ENCODE measurements at places on chromosomes 2 and 18.
A peak's percentile ranks its signal among the peaks of the same experiment; 100 is the strongest.

- no peak for DNase-seq
Measured at GRCh38 chr2:200345975-200346374, 39.5 kb downstream of the SPATS2L start.

DNA sequence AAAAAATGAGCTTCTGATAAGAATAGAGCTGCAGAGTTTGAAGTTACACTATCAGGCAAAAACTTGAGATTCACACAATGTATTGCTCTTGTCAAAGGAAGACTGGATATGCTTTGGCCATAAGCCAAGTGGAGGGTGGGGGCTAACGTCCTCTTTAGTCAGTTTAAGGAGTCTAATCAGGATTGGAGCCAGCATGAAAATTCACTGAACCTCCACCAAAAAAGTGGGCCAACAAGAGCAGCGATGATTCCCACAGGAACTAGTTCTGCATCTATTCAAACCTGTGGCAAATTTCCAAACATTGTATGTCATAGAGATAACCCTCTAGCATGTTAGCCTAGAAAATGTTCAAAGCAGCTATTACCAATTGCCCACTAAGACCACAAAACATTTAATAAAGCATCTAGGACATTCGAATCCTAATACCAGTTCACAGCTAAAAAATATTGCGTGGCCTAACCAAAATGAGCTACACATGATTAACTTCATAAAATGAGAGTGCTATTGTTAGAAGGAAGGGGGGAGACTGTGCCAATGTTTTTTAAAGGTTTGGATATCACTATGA, 43.5 kb upstream of the TMEM247 start:
- DNase-seq = no peak

- DNase-seq = no peak
Measured at GRCh38 chr2:3491306-3491705, 28.0 kb downstream of the ADI1 start.

DNA sequence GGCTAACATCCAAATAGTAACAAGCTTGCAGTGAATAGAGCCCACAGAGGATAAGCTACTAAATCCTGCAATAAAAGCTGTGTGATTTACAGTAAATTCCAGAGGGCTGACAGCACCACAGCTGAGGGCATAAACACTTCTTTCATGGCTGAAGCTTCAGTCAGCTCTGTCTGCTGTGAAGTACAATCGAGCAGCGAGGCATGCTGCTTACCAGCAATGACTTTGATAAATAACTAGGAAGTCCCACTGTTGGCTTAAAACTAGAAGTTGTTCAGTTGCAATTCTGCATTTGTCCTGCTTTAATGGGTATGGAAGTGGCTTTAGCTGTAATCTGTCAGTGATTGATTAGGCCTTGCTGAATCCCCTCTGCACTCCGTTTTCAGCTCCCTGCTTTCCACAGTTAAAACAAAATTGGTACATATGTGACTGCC, 65.2 kb upstream of the FIGN start:
- no peak for DNase-seq

GRCh38 chr2:36771671-36772070, 75.2 kb downstream of the VIT start:
- no peak for DNase-seq

DNA sequence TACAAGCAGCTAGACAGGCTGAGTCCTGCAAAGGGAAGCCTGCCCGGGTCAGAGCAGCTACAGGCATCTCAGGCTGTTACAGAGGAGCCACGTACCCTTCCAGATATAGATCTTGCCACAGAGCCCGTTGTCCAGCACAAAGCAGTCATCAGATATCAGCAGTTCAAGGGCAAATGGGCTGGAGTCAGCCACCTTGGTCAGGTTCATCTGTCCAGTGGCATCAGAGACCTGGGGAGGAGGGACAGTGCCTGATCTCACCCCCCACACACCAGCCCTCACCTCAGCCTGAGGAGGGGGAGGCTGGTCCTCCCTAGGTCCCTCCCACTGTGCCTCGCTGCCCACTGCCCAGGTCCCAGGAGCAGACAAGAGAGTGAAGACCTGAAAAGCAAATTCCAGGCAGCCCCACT, 12.2 kb downstream of the CAPG start:
- DNase-seq = no peak

DNA sequence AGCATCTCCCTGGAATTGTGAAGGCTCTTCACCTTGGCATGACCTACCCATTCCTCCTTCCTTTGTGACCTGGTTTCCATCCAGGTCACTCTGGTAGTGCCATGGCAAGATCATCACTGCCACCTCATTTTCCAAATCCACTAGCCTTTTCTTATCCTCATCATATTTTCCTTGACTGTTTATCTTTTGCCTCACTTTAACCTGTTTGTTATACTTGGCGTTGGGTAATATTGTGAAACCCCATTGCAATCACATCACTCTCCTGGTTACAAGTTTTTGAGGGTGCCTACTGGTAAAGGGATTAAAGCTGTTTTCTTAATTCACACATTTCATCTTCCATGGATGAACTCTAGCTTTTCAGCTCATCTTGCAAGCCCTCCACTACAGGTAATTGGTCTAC, 39.1 kb upstream of the IGFBP2 start:
- no peak for DNase-seq

GRCh38 chr2:203395858-203396257, 67.7 kb downstream of the ABI2 start:
- DNase-seq = no peak

GRCh38 chr2:151410485-151410834, 758 bp downstream of the RIF1 start:
- DNase-seq = peak; percentile 28

GRCh38 chr18:61334951-61335683, 1.9 kb downstream of the CDH20 start:
- DNase-seq = no peak
